Hematopoietic multipotent progenitor cell treated with erythropoietin and hydrocortisone succinate and interleukin-3 and kit ligand, for 15 days (in vitro differentiated cells): ENCODE measurements at places on chromosomes 7 and 10.

DNA sequence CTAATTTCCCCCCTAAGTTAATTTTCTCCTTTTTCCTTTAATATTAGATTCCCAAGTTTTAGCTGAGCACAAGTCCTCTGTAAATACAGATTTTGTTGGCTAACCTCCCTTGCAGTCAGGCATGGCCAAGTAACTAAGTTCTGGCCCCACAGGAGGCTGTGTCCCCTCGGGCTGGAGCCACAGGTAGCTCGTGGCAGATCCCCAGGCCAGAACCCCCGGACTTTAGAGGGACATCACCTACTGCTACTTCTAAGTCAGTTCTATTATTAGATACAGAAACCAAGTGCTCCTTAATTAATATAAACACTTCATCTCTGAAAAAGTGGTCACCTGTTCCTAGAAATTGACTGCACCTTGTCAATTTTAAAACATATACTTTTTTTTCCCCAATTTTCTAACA, 46.1 kb upstream of the NCAPG2 start:
- DNase-seq: no peak

DNA sequence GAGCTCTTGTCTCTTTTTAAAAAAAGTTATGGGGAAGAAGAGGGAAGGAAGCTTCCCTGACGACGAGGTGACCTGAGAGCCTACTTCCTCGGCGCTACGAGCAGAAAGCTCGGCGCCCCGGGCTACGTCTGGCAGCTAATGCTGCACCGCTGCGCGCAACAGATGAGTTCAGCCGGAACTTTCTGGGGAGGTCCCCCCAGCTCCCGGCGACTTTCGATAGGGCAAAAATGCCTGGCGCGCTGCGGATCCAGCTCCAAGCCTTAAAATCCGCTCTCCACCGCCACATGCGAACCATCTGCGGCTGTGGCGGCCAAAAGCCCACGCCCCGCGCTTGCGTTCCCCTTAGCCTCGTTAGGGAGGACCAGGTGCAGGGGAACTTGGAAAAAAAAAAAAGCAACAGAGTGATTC, 621 bp downstream of the P4HA1 start:
- peak; percentile 58 for DNase-seq

DNA sequence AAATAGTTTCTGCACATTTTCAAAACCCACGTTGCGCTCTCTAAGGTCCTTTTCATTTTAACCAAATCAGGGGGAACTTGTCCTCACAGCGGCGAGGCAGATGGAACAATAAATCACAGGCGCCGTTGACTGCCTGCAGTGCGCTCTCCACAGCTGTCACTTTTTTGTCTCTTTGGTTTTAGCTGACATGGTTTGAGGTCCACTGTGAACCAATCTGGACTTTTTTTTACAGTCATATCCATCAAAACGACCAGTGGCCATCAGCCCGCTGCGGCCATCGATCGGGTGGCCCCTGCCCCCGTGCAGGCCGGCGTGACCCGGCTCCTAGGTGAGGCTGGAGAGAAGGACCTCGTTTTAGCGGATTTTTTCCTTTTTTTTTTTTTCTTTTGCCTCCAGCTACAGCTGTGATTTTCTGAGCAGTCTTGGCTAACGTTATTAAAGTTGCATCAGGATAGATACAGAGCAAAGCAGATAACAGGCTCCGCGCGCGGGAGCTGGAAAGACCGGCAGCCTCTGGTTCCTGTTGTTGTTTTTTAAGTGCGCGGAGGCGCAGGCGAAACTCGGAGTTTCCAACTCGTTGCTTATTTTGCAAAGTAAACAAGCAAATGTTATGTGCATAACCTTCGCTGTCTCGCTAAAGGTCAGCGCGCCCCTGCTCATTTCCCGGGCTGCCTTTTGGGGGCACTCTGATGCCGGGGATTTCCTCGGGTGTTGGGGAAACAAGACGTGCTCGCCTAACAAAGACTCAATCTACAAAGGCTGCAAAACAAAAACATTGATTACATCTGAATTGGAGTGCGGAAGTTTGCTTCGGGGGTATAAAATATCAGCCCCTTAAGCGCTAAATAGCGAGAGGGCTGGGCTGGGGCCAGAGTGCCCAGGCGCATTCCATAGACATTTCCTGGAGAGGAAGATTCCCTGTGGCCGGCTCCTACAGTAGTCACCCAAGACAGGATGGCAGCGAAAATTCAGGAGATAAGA, 414.8 kb upstream of the MKI67 start:
- DNase-seq: no peak

GRCh38 chr7:71285571-71286145, 153.7 kb downstream of the GALNT17 start:
- DNase-seq: no peak

GRCh38 chr7:55156919-55157763, 138.3 kb downstream of the EGFR start:
- DNase-seq: no peak

- no peak for DNase-seq
Measured at GRCh38 chr7:11413901-11414300, 418.1 kb downstream of the THSD7A start.

- DNase-seq: no peak
Measured at GRCh38 chr10:123538401-123539320, 127.5 kb upstream of the GPR26 start.

DNA sequence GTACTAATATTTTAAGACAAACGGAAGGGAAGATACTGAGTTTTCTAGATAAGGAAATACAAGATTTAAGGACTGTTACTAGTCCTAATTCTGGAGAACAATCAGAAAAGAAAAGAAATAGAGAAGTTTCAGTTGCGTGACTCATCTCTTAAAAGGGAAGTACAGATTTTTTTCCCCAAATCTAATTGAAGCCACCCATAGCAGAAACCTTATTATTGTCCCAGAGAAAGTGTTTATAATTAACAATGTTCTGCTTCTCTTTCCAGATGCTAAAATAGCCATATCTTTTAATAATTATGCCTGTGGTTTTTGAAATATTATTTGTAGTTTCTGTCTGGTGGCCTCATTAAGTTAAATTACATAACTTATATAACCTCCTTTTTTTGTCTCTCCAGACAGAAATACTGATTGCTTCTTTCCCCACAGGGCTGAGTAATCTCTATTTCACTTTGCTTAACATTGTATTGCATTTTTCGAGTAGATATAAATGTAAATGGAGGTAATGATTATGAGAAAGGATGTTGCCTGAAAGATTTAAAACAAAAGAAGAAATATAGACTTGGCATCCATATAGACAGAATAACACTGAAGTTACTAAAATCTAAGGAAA, 240.7 kb upstream of the MBL2 start:
- DNase-seq: no peak

DNA sequence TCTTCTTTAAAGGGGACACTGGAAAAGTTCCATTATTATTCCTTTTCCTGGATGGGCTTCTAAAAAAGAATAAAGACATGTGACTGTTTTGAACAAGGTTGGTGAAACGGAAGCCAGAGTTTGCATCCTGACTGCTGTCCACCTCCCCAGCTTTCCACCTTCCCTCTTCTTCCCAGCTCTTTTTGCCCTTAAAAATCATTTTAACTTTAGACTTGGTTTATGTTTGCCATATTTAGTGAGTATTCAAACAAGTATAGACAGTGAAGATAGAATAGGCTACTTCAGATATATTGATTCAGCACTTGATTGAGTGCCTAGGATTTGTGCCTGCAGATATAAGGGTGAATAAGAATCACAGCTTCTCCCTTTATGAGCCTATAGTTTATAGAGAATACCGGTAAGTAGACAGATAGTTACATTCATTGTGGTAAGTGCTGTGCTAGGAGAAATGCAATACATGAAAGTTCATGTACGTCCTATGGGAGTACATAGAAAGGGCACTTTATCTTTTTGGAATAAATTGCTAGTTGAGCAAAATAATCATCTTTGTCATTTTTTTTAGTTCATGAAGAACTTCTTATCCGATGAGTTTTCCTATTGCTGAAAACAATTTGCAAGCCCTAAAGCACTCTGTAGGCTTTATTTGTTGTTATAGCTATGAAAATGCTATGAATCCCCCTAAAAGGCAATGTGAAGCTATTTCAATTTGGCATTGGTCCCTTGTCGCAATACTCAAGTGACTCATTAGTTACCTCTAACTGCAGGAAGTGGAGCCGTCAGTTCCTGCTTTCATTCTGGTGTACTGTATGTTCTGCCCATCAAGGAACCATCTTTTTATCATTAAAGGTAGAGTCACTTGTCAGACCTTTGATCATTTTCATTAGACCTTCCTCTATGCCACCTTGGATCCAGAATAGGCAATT, 57.2 kb upstream of the STRIP2 start:
- no peak for DNase-seq

DNA sequence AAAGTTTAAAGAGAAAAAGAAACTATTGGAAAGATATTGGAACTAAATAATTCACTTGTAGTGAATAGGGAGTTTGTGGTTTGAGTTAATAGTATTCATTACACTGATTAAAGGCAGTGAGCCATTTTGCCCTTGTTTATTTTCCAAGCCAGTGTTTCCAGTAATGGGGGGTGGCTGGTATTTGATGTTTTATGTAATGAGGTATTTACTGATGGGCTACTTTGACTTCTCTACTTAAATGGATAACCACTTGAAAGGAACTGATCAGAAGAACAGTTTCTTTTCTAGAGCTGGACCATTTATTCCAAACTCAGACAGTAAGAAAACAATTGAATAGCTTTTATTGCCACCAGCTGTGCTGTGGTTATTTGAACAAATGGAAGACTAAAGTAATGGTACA, 227.0 kb upstream of the HDAC9 start:
- no peak for DNase-seq

- no peak for DNase-seq
Measured at GRCh38 chr10:131944412-131944811, 37.3 kb downstream of the BNIP3 start.

- no peak for DNase-seq
Measured at GRCh38 chr7:49791088-49791741, 17.8 kb downstream of the VWC2 start.

DNA sequence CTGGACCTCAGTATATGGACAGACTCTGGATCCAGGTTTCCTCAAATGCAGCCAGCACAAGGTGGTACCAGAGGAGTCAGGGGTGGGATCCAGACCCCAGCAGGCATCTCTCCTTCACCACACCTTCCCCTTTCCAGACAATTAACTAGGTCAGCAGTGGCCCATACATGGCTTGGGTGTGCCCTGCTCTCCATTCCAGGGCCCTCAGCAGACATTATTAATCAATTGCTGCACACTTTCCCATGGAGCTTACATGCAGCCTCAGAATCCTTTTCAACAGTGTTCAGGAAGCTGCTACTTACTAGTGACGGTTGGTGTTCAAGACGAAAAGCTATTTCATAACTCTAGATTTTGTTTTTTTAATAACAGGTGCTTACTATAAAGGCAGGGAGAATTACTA, 6.0 kb downstream of the COL13A1 start:
- DNase-seq: no peak

GRCh38 chr7:121429798-121430197, 33.7 kb upstream of the FAM3C start:
- DNase-seq: no peak

- no peak for DNase-seq
Measured at GRCh38 chr7:133919810-133920209, 207.3 kb upstream of the LRGUK start.

- DNase-seq: no peak
Measured at GRCh38 chr7:123208793-123209192, 9.0 kb upstream of the SLC13A1 start.

- DNase-seq: no peak
Measured at GRCh38 chr7:66696774-66697191, 43.8 kb upstream of the RABGEF1 start.

DNA sequence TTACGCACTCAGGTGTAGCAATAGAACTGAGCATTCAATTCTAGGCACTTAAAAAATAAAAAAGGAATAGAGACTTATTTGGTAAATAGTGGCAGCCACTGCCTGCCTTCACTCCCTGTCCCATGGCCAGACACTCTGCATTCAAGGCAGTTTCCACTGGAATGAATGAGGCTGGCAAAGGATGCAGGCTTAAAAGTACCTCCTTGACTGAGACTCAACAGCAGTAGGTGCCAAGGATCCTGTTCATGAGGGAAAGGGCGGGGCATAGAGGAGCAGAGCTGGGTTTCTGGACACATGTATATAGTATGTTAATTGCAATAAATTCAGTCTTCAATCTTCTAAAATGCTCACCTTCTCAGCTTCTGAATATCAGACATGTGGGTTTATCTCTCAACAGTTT, 242.6 kb downstream of the PHF14 start:
- DNase-seq: no peak

DNA sequence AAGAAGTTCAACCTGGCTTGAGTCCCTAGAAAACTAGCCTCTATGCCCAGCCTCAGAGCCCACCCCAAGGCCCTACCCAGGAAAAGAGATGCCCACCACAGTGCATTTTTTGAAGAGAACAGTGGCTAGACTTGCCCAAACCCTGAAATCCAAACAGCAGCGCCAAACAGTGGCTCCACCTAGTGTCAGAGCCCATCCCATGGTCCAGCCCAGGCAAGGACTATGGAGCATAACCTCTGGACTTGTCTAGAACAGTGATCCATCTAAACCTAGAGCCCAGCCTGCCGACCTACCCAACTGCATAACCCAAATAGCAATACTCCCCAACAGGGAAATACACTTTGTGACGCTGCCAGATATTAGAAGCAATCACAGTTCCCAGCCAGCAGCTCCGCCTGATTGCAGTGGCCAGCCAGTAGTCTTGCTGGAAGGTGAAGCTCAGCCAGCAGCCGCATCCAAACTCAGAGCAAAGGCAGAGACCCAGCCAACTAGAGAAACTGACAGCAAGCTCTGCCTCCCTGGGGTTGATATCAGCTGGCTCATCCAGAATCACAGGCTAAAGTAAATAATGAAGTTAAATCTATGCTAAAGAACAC, 44.5 kb downstream of the HBP1 start:
- no peak for DNase-seq
